HFFc6 (cell line): ENCODE measurements at places on chromosomes 12 and 14.

- no peak for DNase-seq
Observed at GRCh38 chr14:104844306-104845032, 20.6 kb upstream of the CEP170B start.

GRCh38 chr12:95766356-95767019, 24.1 kb downstream of the NTN4 start:
- peak; percentile 17 for DNase-seq

DNA sequence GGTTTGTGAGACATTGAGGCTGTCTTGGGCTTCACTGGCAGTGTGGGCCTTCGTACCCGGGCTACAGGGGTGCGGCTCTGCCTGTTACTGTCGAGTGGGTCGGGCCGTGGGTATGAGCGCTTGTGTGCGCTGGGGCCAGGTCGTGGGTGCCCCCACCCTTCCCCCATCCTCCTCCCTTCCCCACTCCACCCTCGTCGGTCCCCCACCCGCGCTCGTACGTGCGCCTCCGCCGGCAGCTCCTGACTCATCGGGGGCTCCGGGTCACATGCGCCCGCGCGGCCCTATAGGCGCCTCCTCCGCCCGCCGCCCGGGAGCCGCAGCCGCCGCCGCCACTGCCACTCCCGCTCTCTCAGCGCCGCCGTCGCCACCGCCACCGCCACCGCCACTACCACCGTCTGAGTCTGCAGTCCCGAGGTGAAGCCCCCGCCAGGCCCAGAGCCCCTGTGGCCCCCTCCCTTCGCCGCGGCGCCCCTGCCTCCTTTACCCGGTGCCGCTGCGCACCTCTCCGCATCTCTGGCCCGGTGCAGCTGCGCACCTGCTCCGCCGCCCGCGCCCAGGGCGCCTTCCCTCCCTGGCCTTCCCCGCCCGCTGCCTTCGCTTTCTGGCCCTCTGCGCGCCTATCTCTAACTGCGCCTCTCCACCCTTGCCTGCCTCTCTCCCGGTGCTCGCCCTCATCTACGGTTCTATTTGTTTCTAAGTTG, at the start of gene ENO2:
ENO2 (plus strand) TSS at position 335 of the 701 bp plus-strand sequence. CDS start 1,253 bp downstream, outside the sequence.
- DNase-seq, result peak; percentile 42

- no peak for DNase-seq
Observed at GRCh38 chr14:98227000-98227726, 1044.8 kb downstream of the BCL11B start.

- DNase-seq, result no peak
Observed at GRCh38 chr14:89267163-89267562, 149.9 kb downstream of the FOXN3 start.

DNA sequence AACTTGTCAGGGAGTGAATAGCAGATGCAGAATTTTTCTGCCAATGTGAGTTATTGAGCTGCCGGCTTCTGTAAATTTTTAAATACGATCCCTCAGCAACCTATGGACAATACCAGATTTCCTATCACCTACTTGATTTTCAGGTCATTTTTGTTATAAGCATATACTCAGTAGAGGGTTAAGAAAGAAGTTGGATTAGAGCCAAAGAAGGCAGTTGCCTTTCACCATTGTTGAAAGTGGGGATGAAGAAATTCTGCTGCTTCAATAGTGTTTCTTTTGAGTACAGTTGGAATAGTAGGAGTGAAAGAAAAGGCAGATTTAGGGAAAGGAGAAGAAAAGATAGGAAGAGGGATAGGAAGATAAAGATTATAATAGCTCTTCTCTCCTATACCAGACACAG, 197.1 kb downstream of the ATP23 start:
- DNase-seq, result no peak

- DNase-seq, result peak; percentile 85
Observed at GRCh38 chr14:69088586-69088985, 64.3 kb downstream of the DCAF5 start.

GRCh38 chr12:89278862-89279261, 73.4 kb downstream of the DUSP6 start:
- DNase-seq, result no peak

- DNase-seq, result no peak
Observed at GRCh38 chr14:101029668-101030290, 126.3 kb upstream of the RTL1 start.

DNA sequence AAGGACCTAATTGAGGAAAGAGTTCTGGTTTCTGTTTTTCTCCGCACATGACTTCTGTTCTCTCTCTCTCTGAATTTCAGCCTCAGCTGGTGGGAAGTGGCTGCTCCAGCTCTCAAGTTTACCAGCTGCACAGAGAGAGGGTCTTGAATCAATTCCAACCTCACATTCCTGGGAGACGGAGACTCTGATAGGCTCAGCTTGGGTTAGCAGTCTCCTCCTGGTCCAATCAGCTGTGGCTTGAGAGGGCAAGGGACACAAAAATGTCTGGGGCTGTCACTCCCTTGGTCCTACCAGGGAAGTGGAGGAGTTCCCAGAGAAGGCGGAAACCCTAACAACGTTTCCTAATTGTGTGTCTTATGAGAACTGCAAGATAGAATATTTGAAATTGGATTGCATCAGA, 7.0 kb downstream of the CCDC63 start:
- DNase-seq, result no peak

- DNase-seq, result peak; percentile 95
Observed at GRCh38 chr12:2336409-2336829, 283.6 kb downstream of the CACNA1C start.

GRCh38 chr12:68272732-68273131, 19.3 kb upstream of the IL22 start:
- DNase-seq, result no peak

DNA sequence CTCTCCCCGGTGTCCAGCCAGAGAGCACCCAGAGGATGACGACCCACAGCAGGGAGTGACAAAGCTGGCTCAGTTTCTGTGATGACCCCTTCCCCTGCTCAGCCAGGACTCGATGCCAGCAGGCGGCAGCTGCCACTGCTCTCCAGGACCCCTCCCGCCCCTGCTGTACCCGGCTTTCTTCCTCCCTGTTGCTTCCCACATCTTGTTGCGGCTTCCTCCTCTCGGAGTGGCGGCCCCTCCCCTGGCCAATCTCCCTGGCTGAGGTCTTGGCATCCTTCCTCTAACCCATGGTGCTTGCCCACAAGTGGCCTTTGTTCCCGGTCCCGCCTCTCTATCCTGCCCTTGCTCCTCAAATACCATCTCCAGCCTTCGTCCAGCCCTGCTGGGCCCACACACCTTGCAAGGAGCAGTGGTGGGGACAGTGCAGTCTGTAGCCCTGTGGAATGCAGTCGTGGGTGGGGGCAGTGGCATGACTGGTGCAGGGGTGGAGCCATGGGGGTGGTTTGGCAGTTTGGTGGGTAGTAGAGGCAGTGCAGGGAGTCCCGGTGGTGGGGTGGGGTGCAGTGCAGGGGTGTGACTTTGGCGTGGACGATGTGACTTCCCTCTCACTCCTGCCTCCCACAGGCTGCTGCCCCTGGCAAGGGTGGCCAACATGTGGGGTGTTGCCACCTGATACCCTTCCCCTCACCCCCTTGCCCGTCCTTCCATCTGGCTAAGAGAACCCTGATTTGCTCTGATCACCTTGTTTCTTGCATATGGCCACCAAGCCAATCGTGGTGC, 16.3 kb upstream of the BEGAIN start:
- DNase-seq, result no peak

DNA sequence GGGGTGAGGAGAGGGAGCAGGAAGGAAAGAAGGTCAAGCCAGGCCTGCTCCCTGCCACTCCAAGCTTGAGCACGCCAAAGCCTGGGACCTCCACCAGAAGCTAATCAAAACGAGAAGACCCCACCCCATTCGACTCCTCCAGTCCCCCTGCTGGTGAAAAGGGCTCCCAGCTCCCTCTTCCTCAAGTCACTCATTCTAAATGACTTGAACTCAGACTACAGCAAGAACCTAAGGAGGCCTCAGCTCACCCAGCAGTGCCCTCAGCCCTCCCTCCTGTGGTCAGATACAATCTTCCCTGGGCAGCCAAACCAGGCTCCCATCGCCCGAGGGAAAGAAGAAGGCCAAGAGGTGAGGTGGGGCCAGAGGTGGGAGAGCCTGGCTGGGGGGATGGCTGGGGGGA, 17.4 kb downstream of the HDAC7 start:
- DNase-seq, result no peak

DNA sequence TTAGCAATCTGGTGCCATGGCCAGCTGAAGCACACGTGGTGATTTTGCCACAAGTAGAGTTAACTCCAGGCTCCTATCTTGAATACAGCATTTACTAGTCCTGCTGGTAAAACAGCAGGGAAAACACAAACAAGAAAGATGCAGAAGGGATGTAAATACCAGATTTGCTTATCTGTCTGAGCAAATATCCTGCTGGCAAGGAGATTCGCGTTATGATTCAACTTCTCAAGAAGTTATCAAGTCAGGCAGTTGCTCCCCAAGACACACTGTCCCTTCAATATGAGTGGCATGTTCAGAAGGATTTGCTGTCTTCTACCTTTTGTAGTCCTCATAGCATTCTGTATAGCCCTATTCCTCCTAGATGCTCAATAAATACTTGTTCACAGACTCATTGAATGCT, 171.2 kb upstream of the EGLN3 start:
- DNase-seq, result no peak
